SJCRH30 (cell line): ENCODE measurements at places on chromosomes 12 and 14. TPM values are rescaled to one million over a fixed set of nuclear protein-coding genes. Genes with fewer than 3 reads are reported as not detected.

Gene AKAP3
- 0.65 and 1.1 TPM in 2 replicates for total RNA-seq

GRCh38 chr12:291153-291723 lies 28.6 kb upstream of the SLC6A13 start:
- DNase-seq: no peak

- DNase-seq: no peak
Observed at GRCh38 chr12:122656298-122656697, 46.9 kb downstream of the HCAR2 start.

DNA sequence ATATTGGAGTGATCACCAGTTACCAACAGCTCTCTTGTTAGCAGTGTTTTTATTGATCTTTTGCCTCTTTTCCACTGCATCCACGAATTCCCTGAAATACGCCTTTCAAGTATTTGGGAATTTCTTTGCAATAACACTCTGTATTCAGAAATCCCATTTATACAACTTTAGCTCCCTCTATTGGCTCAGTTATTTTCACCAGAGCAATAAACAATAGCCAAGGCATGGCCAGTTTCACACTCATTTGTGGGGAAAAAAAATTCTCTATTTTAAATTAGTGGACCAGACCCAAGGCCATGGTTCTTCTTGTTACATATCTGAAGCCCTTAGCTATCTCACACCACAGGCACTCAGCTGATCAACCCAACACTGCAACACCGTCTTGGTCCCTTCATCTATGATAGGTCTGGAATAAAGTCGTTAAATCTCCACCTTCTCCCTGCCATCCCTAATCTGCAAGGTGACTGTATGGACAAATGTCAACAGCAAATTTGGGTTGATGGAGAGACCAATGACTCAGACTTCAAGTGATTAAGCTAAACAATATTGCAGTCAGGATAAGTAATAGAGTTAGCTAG lies 92.4 kb upstream of the TMEM260 start:
- no peak for DNase-seq

- no peak for DNase-seq
Observed at GRCh38 chr14:67429510-67430205, 17.7 kb upstream of the PLEK2 start.

GRCh38 chr14:70213721-70214282 lies 25.1 kb upstream of the SLC8A3 start:
- no peak for DNase-seq

DNA sequence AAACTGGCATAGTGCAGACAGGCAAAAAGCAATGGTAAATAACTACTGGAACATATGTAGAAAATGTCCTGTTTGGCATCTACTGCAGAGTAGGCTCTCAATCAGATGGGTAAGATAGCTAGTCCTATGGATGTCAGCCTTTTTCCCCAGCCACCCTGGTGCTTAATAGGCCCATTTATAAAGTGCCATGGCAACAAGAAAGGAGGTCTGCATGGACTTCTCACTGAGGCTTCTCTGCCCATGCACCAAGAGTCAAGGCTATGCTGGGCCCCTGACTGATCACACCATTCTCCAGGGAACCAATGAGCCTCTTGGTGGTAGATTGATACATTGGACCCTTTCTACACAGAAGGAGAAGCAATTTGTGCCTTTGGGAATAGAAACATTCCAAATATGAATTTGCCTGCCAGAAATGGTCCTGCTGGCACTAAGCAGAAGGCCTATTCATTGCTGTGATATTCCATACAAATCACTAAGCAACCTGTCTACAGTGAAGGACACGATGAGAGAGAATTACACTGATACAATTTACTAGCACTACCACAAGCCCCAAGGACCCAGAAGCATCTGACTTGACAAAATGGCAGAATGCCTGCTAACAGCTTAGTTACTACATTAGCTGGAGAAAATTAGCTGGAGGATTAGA lies 43.8 kb downstream of the RESF1 start:
- no peak for DNase-seq

DNA sequence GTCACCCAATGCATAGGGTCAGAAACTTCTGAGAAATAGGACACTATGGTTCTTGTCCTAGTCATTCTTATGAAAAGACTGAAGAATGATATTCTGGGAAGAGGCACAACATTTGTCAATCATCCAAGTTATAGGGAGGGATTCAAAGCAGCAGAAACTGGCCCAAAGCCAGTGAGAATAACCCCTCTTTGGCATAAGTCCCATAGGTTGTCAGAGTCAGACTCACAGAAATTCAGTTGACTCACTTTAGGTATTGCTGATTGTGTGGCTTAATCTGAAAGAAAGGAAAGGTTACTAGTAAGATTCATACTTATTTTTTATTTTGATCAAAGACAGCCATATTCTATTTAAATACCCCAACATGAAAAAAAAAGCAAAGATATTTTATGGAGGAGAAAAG lies 151.0 kb downstream of the SRGAP1 start:
- no peak for DNase-seq
